Central memory CD8-positive, alpha-beta T cell (primary cell): ENCODE measurements at places on chromosomes 7 and 10.

GRCh38 chr7:151181011-151181431, 6.0 kb downstream of the ASB10 start:
- H3K36me3 ChIP-seq: no peaks in the 10 kb centered on the region
- no peaks in the 10 kb centered on the region for H3K4me1 ChIP-seq
- no peak overlapping the region for H3K27ac ChIP-seq
- peaks cover 19% of the 10 kb centered on the region for H3K27me3 ChIP-seq
- no peak for DNase-seq
- no peak overlapping the region for H3K4me3 ChIP-seq

DNA sequence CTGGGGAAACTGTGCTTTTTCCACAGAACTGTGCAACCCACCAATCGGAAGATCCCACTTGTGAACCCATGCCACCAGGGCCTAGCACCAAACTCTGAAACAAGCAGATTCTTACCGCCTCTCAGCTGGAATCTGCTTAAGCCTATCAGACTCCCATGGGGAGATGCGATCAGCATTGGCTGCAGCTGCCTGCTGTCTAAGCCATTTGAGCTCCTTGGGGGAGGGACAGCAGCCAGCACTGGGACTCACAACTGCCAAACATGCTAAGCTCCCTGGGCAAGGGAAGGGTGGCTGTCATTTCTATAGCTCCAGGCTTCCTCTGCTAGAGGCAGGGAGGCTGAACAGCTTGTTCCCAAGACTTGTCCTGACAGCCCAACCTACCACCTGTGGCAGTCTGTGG, 283.8 kb downstream of the CDK14 start:
- H3K27ac ChIP-seq: no peak overlapping the region
- H3K4me1 ChIP-seq: no peaks in the 10 kb centered on the region

GRCh38 chr10:23079700-23080099, 15.7 kb upstream of the MSRB2 start:
- DNase-seq: no peak
- peaks cover 85% of the 10 kb centered on the region for H3K27me3 ChIP-seq
- H3K4me1 ChIP-seq: no peaks in the 10 kb centered on the region
- H3K4me3 ChIP-seq: no peak overlapping the region
- no peaks in the 10 kb centered on the region for H3K36me3 ChIP-seq
- H3K27ac ChIP-seq: no peak overlapping the region

- no peaks in the 10 kb centered on the region for H3K36me3 ChIP-seq
- no peaks in the 10 kb centered on the region for H3K27me3 ChIP-seq
- no peak overlapping the region for H3K27ac ChIP-seq
- no peaks in the 10 kb centered on the region for H3K4me1 ChIP-seq
- DNase-seq: no peak
Observed at GRCh38 chr7:15546272-15546792, 15.5 kb downstream of the AGMO start.

DNA sequence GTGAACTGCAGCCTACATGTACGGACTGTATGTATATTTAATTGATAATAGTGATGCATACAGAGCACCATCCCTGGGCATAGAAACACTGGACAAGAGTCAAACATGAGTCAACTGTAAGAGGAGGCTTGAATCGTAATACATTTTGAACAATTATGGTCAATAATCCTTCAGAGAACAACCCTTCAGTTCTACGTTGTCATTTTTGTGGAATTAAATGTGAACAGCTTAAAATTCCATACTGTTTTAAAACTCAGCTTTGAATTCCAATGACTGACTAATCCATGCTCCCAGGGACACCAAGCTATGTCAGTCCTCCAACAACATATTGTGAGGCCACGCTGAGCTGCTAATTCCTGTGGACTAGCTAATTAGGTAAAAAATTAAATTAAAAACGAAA, 41.5 kb upstream of the KMT2E start:
- peaks cover 3% of the 10 kb centered on the region for H3K36me3 ChIP-seq
- H3K4me1 ChIP-seq: no peaks in the 10 kb centered on the region
- no peak for DNase-seq
- H3K27ac ChIP-seq: no peak overlapping the region
- no peak overlapping the region for H3K4me3 ChIP-seq
- no peaks in the 10 kb centered on the region for H3K27me3 ChIP-seq

DNA sequence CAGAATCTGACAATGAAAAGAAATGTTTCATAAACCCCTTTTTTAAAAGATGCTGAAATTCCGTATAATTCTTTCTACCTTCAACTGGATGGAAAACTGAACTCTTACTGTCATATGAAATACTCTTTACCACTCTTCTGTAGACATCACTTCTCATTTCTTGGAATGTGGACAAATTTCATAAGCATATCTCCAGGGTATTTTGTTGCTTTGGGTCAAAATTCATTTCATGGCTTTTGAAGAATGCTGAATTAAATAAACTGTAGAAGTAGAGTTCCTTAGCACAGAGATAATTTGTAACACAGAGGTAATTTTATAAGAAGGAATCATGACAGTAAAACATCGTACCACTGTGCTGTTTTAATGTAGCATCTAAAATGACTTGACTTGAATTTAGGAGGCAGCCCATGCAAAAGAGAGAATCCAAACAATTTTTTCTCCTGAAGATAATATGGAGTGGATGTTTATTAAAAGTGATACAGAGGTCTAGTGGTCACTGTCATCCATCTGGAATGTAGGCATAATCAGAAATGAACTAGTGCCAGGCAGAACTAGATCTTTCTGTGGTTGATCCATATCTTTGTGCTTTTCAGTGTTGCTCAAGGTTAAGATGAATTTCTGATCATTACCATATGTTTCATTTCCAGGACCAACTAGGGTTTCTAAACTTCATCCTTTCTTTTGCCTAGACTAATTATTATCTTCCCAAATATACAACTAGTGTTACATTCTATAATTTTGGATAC, 492.0 kb downstream of the KIF20B start:
- H3K4me3 ChIP-seq: no peak overlapping the region
- no peaks in the 10 kb centered on the region for H3K27me3 ChIP-seq
- no peak overlapping the region for H3K27ac ChIP-seq
- DNase-seq: no peak

- peaks cover 9% of the 10 kb centered on the region for H3K4me1 ChIP-seq
- H3K4me3 ChIP-seq: no peak overlapping the region
- no peaks in the 10 kb centered on the region for H3K36me3 ChIP-seq
Observed at GRCh38 chr10:16967866-16968415, 150.7 kb upstream of the RSU1 start.

DNA sequence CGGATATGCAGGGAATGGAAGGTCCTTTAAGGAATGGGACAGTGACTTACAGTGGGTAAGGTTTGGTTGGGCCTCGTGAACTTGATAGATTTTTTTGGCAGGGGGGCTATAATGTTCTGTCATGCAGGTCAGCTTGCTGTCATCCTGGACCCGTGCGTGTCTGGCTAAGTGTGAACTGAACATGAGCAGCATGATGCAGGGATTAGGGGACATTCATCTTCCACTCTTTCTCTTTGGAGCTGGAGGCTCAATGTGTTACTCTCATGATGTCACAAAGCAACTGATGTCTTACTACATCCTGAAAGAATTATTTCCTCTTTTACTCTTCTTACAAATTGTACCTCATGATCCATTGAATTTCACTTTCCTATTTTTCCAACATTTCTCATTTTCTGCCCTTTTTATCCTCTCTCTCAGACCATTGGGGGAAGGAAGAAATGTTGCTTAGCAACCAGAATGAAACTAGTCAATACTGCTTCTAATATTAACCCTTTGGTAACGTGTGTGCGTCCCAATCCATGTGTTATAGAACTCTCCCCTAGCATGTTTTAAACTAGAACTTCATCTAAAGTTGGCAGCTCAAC, 549.1 kb downstream of the LRMDA start:
- H3K27ac ChIP-seq: no peak overlapping the region
- peaks cover 10% of the 10 kb centered on the region for H3K27me3 ChIP-seq
- no peaks in the 10 kb centered on the region for H3K36me3 ChIP-seq
- DNase-seq: no peak
- H3K4me1 ChIP-seq: no peaks in the 10 kb centered on the region

- DNase-seq: no peak
- no peaks in the 10 kb centered on the region for H3K36me3 ChIP-seq
- no peak overlapping the region for H3K27ac ChIP-seq
- H3K4me3 ChIP-seq: no peak overlapping the region
- peaks cover 38% of the 10 kb centered on the region for H3K27me3 ChIP-seq
Observed at GRCh38 chr10:637771-638195, 51.7 kb downstream of the DIP2C start.

DNA sequence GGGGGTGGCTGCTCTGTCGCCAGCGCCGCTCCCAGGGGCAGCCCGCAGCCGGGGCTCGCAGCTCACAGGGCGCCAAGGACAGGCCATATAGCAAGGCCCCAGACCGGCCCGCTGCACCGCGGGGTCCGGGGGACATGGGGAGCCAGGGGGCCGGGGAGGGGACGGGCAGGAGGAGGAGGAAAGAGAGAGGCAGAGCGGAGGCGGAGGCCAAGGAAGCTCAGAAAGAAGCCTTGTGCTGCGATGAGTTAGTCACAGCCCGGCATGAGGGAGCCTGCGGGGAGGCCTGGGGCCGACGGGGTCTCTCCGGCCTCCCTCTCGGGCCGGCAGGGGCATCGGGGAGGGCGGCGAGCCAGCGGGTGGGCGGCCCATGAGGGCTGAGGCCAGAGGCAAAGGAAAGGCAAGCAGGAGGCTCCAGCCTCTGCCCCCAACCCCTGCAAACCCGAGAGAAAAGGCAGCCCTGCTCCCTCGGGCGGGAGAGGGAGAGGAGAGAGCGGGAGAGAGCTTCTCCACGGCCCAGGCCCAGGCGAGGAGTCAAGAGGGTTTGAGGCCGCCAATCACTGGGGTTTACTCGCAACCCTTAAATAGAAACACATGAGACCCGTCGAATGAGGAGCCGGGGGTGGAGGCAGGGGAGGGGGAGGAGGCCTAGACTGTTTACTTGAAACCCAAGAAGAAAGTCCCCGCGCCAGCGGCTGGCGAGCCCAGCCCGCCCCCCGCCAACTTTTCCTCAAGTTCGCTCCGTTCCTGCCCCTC, 167.9 kb downstream of the NEURL1 start:
- peak overlapping the region; percentile 89 for H3K27ac ChIP-seq
- H3K4me1 ChIP-seq: peaks cover 19% of the 10 kb centered on the region
- peak overlapping the region; percentile 85 for H3K4me3 ChIP-seq
- H3K36me3 ChIP-seq: peaks cover 14% of the 10 kb centered on the region
- peak; percentile 18 for DNase-seq

GRCh38 chr7:66627881-66628360, 760 bp upstream of the KCTD7 start:
- H3K27me3 ChIP-seq: no peaks in the 10 kb centered on the region
- peak; percentile 12 for DNase-seq
- peaks cover 35% of the 10 kb centered on the region for H3K4me1 ChIP-seq
- H3K4me3 ChIP-seq: peak overlapping the region; percentile 62

DNA sequence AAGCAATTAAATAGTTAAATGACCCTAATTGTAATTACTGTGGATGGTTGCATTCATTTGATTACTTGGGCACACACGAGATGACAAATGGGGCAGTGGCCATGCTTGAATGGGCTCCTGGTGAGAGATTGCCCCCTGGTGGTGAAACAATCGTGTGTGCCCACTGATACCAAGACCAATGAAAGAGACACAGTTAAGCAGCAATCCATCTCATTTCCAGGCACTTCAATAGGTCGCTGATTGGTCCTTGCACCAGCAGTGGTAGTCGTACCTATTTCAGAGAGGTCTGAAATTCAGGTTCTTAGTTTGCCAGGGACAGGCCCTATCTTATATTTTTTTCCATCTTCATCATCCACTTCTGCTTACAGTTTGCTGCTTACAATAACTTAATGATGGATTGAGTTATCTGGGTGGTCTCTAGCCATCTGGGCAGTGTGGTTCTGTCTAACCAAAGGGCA, 8.3 kb downstream of the PCBD1 start:
- no peak overlapping the region for H3K27ac ChIP-seq
- H3K36me3 ChIP-seq: peaks cover 21% of the 10 kb centered on the region
- H3K27me3 ChIP-seq: no peaks in the 10 kb centered on the region
- peaks cover 7% of the 10 kb centered on the region for H3K4me1 ChIP-seq
- no peak overlapping the region for H3K4me3 ChIP-seq

- H3K4me1 ChIP-seq: peaks cover 12% of the 10 kb centered on the region
- no peaks in the 10 kb centered on the region for H3K36me3 ChIP-seq
- no peaks in the 10 kb centered on the region for H3K27me3 ChIP-seq
- no peak overlapping the region for H3K27ac ChIP-seq
- no peak overlapping the region for H3K4me3 ChIP-seq
- DNase-seq: no peak
Observed at GRCh38 chr10:28242555-28243204, 60.2 kb downstream of the MPP7 start.

GRCh38 chr10:88136712-88137111, 273.3 kb downstream of the PTEN start:
- H3K27me3 ChIP-seq: no peaks in the 10 kb centered on the region
- DNase-seq: no peak
- no peak overlapping the region for H3K4me3 ChIP-seq
- no peak overlapping the region for H3K27ac ChIP-seq

DNA sequence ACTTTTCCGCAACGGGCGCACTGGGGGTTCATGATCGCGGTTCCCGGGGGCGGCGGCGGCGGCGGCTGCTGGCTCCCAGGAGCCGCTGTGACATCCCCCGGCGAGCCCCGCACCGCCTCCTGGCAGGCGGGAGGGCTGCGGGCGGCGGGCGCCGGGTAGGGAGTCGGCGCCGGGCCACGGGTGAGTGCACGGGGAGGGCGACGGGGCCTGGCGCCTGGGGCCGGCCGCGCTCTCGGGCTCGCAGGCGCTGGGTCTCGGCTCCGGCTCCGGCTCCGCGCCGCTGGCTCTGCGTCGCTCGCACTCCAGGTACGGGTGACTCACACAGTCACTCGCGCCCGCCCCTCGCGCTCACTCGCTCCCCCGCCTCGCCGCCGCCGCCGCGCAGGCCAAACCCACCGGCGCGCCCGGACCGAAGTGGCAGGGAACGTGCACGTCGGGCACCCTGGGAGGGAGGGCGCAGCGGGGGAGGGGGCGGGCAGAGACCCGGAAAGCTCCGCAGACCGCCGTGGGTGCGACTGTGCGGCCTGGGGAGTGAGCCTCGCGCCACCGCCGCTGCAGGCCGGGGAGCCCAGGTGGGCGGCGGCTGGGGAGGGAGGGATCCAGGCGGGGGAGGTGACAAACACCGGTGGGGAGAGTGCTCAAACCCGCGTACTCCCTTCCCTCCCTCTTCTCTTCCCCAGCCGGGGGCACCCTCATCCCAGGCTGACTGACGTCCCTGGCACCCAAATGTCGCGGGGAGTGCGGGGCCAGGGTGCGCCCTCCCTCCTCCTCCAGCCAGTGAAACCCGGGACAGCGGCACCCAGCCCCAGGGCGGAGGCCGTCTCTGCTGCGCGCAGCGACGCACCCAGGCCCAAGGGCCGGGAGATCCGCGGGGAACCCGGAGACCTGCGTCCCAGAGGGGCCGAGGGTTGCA, 276.9 kb upstream of the NEBL start:
- no peak for DNase-seq
- no peak overlapping the region for H3K27ac ChIP-seq
- no peak overlapping the region for H3K4me3 ChIP-seq
- H3K27me3 ChIP-seq: peaks cover 57% of the 10 kb centered on the region
- H3K36me3 ChIP-seq: no peaks in the 10 kb centered on the region

- peak; percentile 11 for DNase-seq
- H3K36me3 ChIP-seq: peaks cover 70% of the 10 kb centered on the region
- H3K4me1 ChIP-seq: peaks cover 88% of the 10 kb centered on the region
- H3K4me3 ChIP-seq: peak overlapping the region; percentile 95
- H3K27me3 ChIP-seq: no peaks in the 10 kb centered on the region
- H3K27ac ChIP-seq: peak overlapping the region; percentile 99
Observed at GRCh38 chr7:142801601-142802295, 31.0 kb downstream of the PRSS2 start.
